AG04450 (cell line): ENCODE measurements at places on chromosomes 3 and 15.

DNA sequence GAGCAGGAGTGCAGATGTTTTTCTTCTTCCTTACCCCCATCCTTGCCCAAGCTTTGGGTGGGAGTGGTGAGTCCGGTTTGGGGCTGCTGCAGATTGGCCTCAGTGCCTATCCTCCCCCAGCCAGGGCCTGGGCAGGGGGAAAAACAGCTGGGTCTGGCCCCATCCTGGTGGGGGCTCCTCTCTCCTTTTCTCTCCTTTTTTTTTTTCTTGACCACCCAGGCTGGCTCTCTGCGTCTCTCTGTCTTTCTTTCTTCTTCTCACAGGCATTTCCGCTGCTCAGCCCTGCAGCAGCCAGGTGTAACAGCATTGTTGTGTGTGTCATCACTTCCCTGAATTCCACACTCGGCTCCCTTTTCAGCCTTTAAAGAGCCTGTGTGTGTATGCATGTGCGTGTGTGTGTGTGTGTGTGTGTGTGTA lies 2.0 kb downstream of the FOXL2NB start:
- no peak for DNase-seq

DNA sequence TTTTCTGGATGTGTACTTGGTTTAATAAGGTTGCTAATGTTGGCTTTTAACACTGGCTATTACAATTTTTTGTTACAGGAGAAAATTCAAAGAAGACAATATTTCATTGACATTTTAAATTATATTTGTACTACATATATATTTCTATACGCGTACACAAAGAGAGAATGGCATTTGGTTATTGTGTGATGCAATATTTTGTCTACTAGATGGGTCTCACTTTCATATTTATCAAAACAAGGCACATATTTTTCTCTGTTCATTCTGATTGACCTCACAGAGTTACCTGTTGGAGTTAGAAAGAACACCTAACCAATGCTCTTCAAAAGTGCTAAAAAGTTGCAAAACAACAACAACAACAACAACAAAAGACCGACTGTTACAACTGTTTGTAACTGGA lies 50.2 kb upstream of the VGLL3 start:
- no peak for DNase-seq

GRCh38 chr3:192260116-192261010 lies 467.0 kb downstream of the FGF12 start:
- DNase-seq, result no peak

DNA sequence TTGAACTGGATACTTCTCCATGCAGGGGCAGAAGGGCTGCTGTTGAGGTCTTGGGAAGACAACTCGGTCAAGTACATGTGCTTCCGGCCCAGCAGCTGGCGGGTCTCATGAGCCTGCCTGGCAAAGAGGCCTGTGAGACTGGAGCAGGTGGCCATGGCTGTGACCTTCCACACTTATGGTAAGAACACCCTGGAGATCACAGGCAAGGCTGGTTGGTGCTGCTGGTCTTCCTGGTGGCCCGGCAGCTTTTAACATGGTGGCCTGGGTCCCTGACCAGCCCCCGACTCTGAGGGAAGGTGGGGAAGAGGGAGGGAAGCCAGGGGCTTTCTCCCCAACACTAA lies 15.4 kb downstream of the CHRD start:
- no peak for DNase-seq

DNA sequence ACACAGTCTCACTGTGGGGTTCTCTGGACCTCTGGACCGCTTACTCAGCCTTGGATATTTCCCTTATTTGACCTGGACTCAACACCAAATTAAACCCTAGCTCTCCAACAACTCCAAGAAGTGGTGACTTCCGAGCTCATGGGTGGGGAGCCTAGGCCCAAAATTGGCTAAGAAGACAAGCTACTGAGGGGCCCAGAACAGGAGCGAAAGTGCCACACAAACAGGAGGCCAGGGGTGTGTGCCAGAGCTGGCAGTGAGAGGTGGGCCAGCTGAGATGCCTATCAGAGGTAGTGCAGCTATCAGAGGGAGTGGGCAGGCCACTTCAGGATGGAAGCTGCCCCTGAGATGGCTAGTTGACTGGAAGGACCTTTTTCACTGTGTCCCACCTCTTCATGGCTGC lies 151.1 kb upstream of the PRR20G start:
- DNase-seq, result no peak

GRCh38 chr3:24367216-24367615 lies 127.4 kb downstream of the THRB start:
- no peak for DNase-seq

DNA sequence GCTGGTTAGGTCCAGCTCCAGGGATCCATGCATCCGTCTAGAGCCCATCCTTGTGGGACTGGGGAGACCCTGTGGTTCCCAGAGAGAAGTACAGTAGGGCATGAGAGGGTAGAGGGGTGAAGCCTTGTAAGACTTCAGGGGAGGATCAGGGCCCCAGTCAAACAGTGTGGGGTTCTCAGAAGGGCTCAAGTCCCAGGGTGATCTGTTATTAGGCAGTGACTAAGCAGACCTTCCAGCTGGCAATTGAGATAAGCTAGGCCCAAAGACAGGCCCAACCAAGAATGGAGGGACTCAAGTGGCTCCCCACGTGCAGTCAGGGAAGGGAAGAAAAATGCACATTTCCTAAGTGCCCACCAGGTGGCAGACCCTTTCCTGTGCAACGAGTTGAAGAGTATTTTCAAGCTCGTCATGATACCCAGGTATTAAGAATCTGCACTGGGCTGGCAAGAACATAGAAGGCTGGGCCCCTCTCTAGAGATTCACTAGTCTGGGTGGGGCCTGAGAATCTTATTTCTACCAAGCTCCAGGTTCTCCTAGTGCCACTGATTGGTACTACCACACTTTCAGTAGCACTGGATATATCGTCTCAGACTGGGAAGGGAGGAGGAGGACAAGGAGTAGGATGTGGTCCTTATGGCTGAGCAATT lies 240.8 kb downstream of the NR1D2 start:
- peak; percentile 26 for DNase-seq

DNA sequence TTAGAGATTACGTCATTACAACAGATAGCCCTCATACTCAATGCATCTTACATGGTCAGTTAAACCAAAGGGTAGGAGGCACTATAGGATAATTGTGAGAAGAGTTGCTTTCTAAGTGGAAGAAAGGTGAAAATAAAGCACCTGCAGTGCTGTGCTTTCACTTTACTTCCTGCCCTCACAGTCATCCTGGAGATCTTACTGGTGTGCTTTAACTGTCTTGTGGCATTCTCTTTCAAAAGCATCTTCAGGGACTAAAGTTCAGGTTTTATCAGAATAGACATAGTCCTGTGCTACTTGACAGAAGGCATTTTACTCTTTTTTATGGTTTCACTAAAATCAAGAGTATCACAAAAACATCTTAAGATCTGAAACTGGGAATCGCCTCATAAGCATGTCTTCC lies 286.6 kb downstream of the ZBTB20 start:
- no peak for DNase-seq

GRCh38 chr3:139157161-139157932 lies 112.7 kb upstream of the PRR23C start:
- no peak for DNase-seq

DNA sequence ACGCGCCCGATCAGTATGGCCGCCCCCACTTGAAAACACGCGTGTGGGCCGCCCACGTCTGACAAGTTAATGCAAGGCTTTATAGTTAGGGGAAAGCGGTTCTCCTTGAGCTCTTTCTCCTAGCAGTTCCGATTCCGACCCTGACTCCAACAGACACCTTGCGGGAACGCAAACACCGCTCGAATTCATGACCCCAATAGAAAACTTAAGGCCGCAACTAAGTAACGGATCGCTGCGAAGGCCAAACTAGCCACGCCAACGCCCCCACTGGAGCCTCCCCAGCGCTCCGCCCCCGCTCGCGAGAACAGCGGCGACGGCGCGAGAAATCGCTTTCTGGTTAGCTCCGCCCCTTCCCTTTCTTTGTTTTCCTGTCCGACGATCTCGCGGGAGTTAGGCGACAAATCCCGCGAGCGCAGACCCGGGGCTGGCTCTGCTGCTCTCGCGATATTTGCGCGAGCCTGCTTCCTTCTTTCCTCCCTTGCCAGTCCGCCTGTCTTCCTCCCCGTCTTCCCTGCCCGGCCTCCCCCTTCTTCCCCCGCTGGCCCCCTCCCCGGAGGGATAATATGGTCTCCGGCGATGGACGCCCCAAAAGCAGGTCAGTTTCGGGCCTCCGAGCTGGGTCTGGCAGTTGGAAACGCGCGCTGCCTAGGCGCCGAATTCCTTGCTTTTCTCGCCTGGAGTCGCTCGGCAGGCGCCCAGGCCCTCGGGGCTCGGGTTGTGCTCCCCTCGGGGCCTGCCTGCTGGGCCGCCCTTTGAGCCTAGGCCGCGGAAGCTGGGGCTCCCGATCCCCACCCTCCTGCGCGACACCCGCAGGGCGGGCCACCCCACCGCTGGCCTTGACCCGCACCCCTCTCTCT lies at the start of gene IREB2:
Gene IREB2 (plus strand): TSS at position 455 of the 857 bp plus-strand sequence. CDS start 122 bp downstream, at position 577.
- DNase-seq, result peak; percentile 97

DNA sequence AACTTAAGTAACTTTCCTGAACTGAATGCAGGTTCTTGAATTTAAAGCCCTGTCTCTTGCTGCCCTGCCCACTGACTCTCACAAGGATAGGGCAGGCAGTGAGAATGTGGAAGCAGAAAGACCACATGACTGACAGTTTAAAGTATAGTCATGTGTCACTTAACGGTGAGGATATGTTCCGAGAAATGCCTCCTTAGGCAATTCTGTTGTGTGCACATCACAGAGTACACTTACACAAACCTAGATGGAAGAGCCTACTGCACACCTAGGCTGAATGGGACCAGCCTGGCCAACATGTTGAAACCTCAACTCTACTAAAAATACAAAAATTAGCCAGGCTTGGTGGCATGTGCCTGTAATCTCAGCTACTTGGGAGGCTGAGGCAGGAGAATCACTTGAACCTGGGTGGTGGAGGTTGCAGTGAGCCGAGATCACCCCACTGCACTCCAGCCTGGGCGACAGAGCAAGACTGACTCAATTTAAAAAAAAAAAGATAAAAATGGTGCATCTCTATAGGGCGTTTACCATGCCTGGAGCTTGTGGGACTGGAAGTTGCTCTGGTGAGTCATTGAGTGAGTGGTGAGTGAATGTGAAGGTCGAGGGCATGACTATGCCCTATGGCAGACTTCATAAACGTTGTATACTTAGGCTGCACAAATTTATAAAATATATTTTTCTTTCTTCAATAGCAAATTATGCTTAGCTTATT lies 18.9 kb upstream of the COPG1 start:
- DNase-seq, result no peak
